ENCODE measurements at places on chromosomes 12 and 14.

DNA sequence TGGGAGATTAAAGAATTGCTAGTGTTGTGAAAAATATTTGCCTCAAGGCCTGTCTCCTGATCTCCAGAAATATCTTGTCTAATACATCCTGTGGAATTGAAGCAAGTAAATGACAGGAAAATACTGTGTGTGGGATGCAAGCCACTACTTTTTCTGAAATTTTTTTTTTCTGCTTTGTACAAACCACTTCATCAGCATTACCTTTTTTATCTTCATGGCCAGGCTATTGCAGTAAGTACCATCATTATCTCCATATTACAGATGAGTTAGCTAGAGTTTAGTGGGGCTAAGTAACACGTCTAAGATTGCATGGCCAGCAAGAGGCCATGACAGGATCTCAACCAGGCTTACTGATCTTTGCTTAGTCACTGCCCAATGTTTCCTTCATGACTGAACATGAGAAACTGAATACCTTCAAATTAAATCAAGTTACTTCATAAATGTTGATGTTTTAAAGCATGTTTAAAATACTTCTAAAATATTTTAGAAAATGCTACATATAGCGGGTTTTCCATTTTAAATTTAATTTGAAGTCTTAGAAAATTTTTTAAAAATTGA is 273.7 kb downstream of the SLC6A15 start:
- no peak for DNase-seq

DNA sequence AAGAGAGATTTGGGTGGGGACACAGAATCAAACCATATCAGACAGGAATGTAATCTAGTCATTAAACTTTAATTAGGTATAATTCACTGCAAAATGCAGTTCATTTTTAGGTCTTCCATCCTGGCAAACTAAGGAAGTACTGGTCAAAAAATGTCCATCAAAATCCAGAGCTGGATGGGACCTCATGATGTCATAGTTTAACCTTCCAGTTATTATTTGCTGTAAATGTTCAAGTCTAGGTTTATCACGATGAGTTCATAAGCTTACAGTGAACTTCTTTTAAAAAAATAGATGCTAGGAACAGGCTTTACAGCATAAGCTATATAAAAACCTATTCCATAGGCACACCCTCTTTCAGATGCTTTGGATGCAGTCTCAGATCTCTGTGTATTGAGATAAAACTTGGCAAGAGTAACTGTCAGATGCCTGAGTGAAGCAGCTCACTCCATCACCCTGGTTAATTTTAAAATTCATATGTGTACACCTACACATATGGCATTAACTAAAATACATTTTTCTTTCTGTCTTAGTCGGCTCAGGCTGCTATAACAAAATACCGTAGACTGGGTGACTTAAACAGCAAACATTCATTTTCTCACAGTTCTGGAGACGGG is 7.9 kb downstream of the SSPN start:
- DNase-seq = no peak

- peak; percentile 33 for DNase-seq
Measured at GRCh38 chr12:100868487-100868886, 73.9 kb downstream of the ANO4 start.

GRCh38 chr12:88307961-88308360 is 165.9 kb downstream of the TMTC3 start:
- no peak for DNase-seq

DNA sequence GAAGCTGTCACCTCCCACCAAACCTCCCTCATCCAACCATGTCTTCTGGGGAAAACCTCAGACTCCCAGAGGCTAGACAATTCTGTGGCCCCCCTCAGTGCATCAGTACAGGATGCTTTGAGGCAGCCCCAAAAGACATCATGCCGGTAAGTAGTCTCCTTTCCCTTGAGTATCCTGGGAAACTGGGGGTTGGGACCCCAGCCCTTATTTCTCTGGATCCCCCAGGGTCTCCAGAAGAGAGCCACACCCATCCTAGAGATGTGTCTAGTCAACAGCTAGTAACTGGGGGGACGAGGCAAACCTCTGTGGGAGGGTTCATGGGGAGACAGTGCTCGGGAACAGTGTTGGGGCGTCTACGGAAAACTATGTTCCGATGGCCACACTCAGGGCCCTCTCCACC is 974.2 kb upstream of the TMEM132C start:
- DNase-seq = no peak

GRCh38 chr12:9707864-9708808 is 24.8 kb downstream of the CLECL1 start:
- peak; percentile 45 for DNase-seq

- DNase-seq = no peak
Measured at GRCh38 chr12:110619534-110619953, 5.6 kb downstream of the TCTN1 start.

- DNase-seq = no peak
Measured at GRCh38 chr14:76827696-76828296, 1.6 kb downstream of the LRRC74A start.

All from left hindlimb (tissue), 1 donor.